ENCODE measurements at places on chromosomes 12 and 14. TPM values are rescaled to one million over a fixed set of nuclear protein-coding genes. Genes with fewer than 3 reads are reported as not detected.

SOCS2 gene
- total RNA-seq, result 26.8 TPM

OLR1 gene
- 2.6 TPM for total RNA-seq

SLC39A5 gene
- total RNA-seq, result not detected

NRXN3 gene
- 1.2 TPM for total RNA-seq

SCYL2 gene
- 21.3 TPM for total RNA-seq

PROX2 gene
- not detected for total RNA-seq

CLEC4E gene
- 0.07 TPM for total RNA-seq

FSCB gene
- total RNA-seq, result not detected

SERPINA10 gene
- not detected for total RNA-seq

SLC7A8 gene
- total RNA-seq, result 0.24 TPM

ZCCHC8 gene
- 26.4 TPM for total RNA-seq

TC2N gene
- total RNA-seq, result 0.54 TPM

TMPRSS12 gene
- not detected for total RNA-seq

MEG3 gene
- 56.5 TPM for total RNA-seq

All from A549 treated with CpdA at 1 μM for 4 hours (cell line).